ENCODE measurements at places on chromosomes 3 and 15.

DNA sequence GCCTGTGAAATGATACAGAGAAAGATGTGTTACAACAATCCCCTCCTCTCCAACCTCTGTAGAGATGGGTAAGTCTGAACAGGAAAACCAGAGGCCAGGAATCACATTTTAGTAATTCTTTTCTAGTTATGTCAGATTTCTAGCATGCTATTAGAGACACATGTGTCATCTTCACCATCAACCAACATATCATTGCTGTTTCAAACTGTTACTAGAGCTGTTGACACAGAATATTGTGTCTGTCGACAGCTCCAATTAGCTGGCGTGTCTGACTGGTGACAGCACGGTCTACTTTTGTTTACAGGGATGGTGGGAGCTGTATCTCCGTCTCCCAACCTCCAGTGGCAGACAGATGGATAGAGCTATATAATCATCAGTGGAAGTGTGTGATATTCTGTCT is 393.2 kb downstream of the SOX2 start:
- no peak for DNase-seq

DNA sequence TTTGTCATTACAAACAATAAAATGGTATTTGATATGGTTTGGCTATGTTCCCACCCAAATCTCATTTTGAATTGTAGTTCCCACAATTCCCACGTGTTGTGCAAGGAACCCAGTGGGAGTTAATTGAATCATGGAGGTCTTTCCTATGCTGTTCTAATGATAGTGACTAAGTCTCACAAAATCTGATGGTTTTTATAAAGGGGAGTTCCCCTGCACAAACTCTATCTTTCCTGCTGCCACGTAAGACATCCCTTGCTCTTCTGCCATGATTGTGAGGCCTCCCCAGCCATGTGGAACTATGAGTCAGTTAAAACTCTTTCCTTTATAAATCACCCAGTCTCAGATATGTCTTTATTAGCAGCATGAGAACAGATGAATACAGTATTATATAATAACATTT is 15.4 kb upstream of the AADAC start:
- DNase-seq = no peak

GRCh38 chr15:69760258-69760845 is 307.7 kb downstream of the RPLP1 start:
- DNase-seq = no peak

GRCh38 chr3:66483006-66483405 is 17.8 kb downstream of the LRIG1 start:
- DNase-seq = no peak

GRCh38 chr3:52532838-52533622 is 627 bp downstream of the NT5DC2 start:
- DNase-seq = peak; percentile 16

- DNase-seq = no peak
These were observed 192.3 kb downstream of the ATP8B4 start for GRCh38 chr15:49926740-49927139.

GRCh38 chr3:124513610-124513997 is 216.6 kb upstream of the UMPS start:
- DNase-seq = no peak

- no peak for DNase-seq
These were observed at the start of gene CCR2 for GRCh38 chr3:46353647-46354410. CCR2 (plus strand) TSS chr3:46354111; CDS start chr3:46357528, 3,417 bp downstream.

- DNase-seq = no peak
These were observed 113.4 kb downstream of the ASB7 start for GRCh38 chr15:100715571-100716455.

DNA sequence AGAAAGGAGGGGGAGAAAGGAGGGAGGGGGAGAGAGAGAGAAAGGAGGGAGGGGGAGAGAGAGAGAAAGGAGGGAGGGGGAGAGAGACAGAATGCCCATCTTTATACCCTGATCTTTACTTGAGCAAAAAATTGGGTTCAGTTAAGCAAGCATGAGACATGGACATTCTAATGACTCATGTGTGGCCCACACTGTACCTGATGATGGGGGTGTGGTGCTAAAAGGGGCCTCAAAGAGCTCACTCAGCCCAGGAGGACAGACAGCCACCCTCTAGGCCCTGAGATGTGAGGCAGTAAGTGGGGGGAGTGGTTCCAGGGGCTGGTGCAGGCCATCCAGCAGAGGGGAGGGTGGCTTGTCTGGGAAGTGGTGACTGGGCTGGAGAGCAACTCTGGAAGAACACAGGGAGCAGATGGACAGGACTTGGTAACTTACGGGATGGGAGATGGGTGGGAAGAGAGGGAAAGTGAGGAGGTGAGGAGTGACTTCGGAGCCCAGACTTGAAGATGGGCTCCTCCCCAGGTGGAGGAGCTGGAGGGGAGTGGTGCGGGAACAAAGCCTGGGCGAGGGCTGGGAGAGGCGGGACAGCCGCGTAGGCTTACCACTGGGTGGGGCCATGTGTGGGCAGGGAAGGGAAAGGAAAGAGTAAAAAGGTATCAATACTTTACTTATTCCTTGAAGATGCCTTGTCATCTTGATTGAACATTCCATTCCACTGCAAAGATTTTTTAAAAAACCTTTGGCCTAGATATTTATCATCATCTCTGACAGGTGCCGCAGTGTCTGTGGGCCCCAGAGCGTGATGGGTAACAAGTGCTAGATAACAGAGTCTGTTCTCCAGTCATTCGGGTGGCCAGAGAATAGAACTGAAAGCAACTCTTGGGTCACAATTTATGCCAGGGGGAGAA is 32.3 kb downstream of the TSPAN3 start:
- no peak for DNase-seq

GRCh38 chr3:44950275-44950734 is 25.7 kb downstream of the ZDHHC3 start:
- DNase-seq = no peak

- no peak for DNase-seq
These were observed 398.2 kb upstream of the FRG2C start for GRCh38 chr3:75265897-75266296.

DNA sequence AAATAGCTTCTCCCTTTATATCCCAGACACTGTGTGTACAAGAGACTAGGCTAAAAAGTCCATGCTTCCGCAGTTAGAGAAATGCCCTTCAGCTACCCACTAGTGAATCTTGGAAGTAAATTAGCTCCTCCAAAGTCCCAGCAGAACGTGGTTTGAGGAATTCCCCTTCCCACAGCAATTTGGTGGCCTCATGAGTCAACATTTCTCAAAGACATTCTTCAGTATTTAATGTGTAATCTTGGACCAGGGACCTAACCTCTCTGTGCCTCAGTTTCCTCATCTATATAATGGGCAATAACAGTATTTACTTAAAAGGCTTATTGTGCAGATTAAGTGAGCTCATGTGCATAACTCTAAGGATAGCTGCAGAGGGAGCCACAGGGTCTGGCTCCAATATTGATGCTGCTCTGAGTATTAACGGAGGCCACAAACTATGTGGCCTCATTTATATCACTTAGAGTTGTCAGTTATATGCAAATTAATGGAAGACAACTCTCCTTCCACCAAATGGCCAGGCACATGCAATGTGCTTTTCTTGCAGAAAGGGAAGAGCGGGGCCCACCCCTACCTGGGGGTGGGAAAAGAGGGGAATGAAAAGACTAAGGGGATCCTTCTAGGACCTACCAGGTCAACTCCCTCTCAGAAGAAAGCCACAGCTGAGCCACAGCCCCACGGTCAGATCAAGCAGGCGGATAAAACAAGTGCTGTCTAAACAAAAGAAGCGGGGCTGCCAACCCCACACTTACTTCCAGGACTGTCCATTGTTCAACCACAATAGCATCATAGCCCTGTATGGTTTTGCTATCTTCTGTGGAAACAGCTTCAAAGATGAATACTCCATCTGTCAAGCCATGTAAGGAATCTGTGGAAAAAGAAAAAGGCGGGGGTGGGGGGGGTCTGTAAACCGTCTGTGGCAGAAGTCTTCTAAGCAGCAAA is 92.4 kb downstream of the OXNAD1 start:
- DNase-seq = no peak

GRCh38 chr3:188060840-188061544 is 93.0 kb upstream of the LPP start:
- DNase-seq = no peak

GRCh38 chr3:141407047-141407446 is 38.7 kb downstream of the ZBTB38 start:
- no peak for DNase-seq

All from NCI-H2081 (cell line).